ENCODE measurements at places on chromosomes 3 and 15. TPM values are rescaled to one million over a fixed set of nuclear protein-coding genes. Genes with fewer than 3 reads are reported as not detected.

- DNase-seq = no peak
Observed at GRCh38 chr3:153706706-153707105, 414.5 kb upstream of the ARHGEF26 start.

DNA sequence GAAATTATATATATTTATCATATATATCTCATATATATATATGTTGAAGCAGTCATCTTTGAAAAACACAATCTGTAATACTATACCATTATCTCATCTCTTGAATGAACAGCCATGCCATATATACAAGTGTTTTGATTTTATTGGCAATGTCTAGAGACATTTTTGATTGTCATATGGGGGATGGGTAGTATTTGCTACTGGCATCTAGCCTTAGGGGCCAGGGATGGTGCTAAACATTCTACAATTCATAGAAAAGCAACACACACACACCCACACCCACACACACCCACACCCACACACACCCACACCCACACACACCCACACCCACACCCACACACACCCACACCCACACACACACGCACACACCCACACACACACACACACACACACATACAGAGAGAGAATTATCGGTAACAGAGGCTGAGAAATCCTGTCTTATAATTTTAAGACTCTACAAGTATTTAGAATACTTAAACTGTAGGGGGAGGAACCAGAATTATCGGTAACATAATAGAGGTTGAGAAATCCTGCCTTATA is 11.1 kb upstream of the PIK3R4 start:
- no peak for DNase-seq

DNA sequence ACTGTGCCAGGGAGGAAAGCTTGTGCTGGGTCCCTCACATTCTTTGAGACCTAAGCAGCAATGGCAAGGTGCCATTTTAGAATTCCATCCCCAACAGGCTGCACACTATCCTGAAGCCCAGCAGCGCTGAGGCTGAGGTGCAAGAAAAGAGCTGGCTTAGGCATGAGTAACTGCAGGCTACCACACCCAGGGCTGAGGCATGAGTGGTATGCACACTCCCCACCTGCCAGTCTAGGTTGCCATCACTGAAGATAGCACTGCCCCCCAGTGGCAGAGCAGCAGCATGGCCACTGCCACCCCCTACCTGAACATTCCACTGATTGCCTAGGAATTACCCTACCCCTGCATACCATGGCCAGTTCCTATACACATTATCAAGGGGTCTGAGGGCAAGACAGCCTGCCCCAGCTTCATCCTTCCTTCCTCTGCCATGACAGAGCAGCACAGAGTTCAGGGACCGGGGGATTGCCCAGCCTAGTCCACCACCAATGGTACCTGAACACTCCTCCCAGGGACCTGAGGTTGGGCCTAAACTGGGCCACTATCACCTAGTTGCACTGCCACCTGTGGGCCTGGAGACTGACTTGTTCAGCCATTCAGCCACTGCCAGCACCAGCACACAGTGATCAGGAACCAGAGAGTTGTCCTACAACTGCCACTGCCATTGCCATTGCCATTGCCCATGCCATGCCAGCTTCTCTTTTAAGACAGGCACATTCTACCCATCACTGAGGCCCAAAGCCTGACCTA is 129.8 kb downstream of the SATB1 start:
- no peak for DNase-seq

GRCh38 chr3:138600100-138600745 is 6.2 kb upstream of the CEP70 start:
- DNase-seq = no peak

The AMIGO3 gene
- total RNA-seq = not detected
